ENCODE measurements at places on chromosomes 6 and 20.
A peak's percentile ranks its signal among the peaks of the same experiment; 100 is the strongest.

DNA sequence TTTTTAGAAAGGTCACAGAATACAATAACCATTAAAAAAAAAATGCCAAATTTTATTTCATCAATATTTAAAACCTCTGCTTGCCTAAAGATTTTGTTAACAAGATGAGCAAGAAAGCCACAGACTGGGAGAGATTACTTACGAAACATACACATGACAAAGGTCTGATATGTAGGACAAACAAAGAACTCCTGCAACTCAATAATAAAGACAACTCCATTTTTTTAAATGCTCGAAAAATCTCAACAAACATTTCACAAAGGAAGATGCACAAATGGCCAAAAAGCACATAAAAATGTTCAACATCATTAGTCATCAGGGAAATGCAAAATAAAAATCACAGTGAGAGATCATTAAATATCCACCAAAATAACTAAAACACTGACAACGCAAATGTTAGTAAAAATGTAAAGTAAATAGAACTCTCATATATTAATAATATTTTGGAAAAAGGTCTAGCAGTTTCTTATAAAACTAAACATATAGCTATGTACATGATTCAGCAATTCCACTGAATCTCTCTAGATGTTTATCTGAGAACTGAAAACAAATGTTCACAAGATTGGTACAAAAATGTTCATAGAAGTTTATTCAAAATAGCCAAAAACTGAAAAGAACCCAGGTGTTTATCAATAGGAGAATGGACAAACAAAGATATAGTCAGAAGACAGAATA lies 10.3 kb downstream of the STK38 start:
- H3K27me3 ChIP-seq = no peaks in the 10 kb centered on the region
- H3K4me3 ChIP-seq = no peak overlapping the region
- H3K4me1 ChIP-seq = no peaks in the 10 kb centered on the region
- H3K27ac ChIP-seq = no peak overlapping the region

DNA sequence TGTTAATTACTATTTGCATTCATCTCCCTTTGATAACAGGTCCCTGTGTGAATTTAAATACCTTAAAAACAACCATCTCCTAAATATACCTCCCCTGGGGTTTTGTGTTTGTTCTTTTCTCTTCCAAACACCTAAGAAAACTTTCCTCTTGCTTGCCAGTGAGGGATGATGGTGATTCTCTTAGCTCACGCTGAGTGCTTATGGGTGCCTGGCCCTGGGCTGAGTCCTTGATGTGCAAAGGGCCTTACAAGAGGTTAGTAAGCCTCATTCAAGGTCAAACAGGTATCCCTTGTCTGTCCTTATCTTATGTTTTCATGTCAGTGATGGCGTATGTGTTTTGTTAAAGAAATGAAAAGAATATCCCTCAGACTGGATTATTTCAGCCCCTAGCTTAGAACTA lies 76.3 kb downstream of the SYCP2L start:
- no peak overlapping the region for H3K27ac ChIP-seq
- DNase-seq = no peak
- H3K4me1 ChIP-seq = no peaks in the 10 kb centered on the region
- no peak overlapping the region for H3K4me3 ChIP-seq
- no peaks in the 10 kb centered on the region for H3K27me3 ChIP-seq

- no peak overlapping the region for H3K27ac ChIP-seq
- DNase-seq = no peak
- H3K4me1 ChIP-seq = peaks cover 17% of the 10 kb centered on the region
- no peaks in the 10 kb centered on the region for H3K27me3 ChIP-seq
- no peaks in the 10 kb centered on the region for H3K36me3 ChIP-seq
Observed at GRCh38 chr20:10463622-10464021, 28.5 kb downstream of the SLX4IP start.

- peaks cover 14% of the 10 kb centered on the region for H3K4me1 ChIP-seq
- no peaks in the 10 kb centered on the region for H3K36me3 ChIP-seq
- peak overlapping the region; percentile 60 for H3K27ac ChIP-seq
- no peaks in the 10 kb centered on the region for H3K27me3 ChIP-seq
- no peak for DNase-seq
Observed at GRCh38 chr20:4813863-4814695, 92.4 kb downstream of the PRND start.

GRCh38 chr6:163695414-163695864 lies 280.9 kb downstream of the QKI start:
- no peak for DNase-seq
- H3K36me3 ChIP-seq = no peaks in the 10 kb centered on the region
- H3K4me1 ChIP-seq = no peaks in the 10 kb centered on the region
- H3K4me3 ChIP-seq = no peak overlapping the region
- H3K27me3 ChIP-seq = no peaks in the 10 kb centered on the region

- H3K27me3 ChIP-seq = no peaks in the 10 kb centered on the region
- H3K4me3 ChIP-seq = no peak overlapping the region
- H3K27ac ChIP-seq = no peak overlapping the region
- no peak for DNase-seq
- no peaks in the 10 kb centered on the region for H3K4me1 ChIP-seq
- H3K36me3 ChIP-seq = no peaks in the 10 kb centered on the region
Observed at GRCh38 chr20:61951695-61952533, 113.8 kb downstream of the TAF4 start.

DNA sequence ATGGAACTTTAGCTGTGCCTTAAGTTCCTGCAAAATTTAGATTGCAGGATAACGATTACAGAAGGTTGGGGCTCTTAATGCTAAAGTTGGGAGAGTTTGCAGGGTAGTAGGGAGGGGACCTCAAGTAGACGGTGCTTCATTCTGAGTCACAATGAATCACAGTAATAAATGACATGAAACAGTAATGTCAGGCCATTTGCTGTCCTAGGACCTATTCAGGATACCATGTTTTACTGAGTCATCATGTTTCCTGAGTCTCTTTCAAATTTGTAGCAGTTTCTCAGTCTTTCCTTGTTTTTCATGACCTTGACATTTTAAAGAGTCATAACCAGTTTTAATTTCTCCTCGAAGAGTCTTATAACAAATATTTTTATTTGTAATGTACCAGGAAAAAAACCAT lies 406.9 kb upstream of the MAP3K7 start:
- no peak overlapping the region for H3K4me3 ChIP-seq
- no peak for DNase-seq
- no peaks in the 10 kb centered on the region for H3K4me1 ChIP-seq
- no peak overlapping the region for H3K27ac ChIP-seq
- no peaks in the 10 kb centered on the region for H3K36me3 ChIP-seq

GRCh38 chr20:33843050-33843449 lies 31.9 kb downstream of the CHMP4B start:
- H3K4me3 ChIP-seq = no peak overlapping the region
- no peaks in the 10 kb centered on the region for H3K27me3 ChIP-seq
- peaks cover 18% of the 10 kb centered on the region for H3K4me1 ChIP-seq
- no peak for DNase-seq
- no peaks in the 10 kb centered on the region for H3K36me3 ChIP-seq

- H3K4me3 ChIP-seq = no peak overlapping the region
- H3K27me3 ChIP-seq = no peaks in the 10 kb centered on the region
- no peak overlapping the region for H3K27ac ChIP-seq
Observed at GRCh38 chr6:112173221-112173804, 81.1 kb downstream of the LAMA4 start.

GRCh38 chr6:98116455-98116854 lies 717.9 kb upstream of the POU3F2 start:
- no peak overlapping the region for H3K4me3 ChIP-seq
- no peak overlapping the region for H3K27ac ChIP-seq
- no peak for DNase-seq

GRCh38 chr6:45445749-45446549 lies 68.2 kb upstream of the SUPT3H start:
- peak; percentile 19 for DNase-seq
- peak overlapping the region; percentile 10 for H3K27ac ChIP-seq
- H3K36me3 ChIP-seq = no peaks in the 10 kb centered on the region
- no peaks in the 10 kb centered on the region for H3K27me3 ChIP-seq
- H3K4me3 ChIP-seq = peak overlapping the region; percentile 10

- no peak overlapping the region for H3K27ac ChIP-seq
- H3K36me3 ChIP-seq = no peaks in the 10 kb centered on the region
- H3K27me3 ChIP-seq = no peaks in the 10 kb centered on the region
- no peak for DNase-seq
- H3K4me3 ChIP-seq = no peak overlapping the region
Observed at GRCh38 chr6:51049983-51050877, 231.6 kb downstream of the TFAP2B start.

DNA sequence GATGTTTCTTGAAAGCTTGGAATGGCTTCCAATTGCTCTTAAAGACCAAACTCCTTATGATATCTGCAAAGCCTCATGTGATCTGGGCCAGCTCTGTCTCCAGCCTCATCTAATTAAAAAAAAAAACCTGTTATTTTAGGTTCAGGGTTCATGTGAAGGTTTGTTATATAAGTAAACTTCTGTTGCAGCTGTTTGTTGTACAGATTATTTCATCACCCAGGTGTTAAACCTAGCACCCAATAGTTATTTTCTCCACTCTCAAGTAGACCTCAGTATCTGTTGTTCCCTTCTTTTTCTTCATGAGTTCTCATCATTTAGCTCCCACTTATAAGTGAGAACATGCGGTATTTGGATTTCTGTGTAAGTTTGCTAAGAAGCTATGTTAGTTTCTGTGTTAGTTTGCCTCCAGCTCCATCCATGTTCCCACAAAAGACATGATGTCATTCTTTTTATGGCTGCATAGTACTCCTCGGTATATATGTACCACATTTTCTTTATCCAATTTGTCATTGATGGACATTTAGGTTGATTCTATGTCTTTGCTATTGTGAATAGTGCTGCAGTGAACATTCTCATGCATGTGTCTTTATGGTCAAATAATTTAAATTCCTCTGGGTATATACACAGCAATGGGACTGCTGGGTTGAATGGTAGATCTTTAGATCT lies 30.2 kb upstream of the TFB1M start:
- H3K4me3 ChIP-seq = no peak overlapping the region
- H3K36me3 ChIP-seq = no peaks in the 10 kb centered on the region
- no peaks in the 10 kb centered on the region for H3K27me3 ChIP-seq

DNA sequence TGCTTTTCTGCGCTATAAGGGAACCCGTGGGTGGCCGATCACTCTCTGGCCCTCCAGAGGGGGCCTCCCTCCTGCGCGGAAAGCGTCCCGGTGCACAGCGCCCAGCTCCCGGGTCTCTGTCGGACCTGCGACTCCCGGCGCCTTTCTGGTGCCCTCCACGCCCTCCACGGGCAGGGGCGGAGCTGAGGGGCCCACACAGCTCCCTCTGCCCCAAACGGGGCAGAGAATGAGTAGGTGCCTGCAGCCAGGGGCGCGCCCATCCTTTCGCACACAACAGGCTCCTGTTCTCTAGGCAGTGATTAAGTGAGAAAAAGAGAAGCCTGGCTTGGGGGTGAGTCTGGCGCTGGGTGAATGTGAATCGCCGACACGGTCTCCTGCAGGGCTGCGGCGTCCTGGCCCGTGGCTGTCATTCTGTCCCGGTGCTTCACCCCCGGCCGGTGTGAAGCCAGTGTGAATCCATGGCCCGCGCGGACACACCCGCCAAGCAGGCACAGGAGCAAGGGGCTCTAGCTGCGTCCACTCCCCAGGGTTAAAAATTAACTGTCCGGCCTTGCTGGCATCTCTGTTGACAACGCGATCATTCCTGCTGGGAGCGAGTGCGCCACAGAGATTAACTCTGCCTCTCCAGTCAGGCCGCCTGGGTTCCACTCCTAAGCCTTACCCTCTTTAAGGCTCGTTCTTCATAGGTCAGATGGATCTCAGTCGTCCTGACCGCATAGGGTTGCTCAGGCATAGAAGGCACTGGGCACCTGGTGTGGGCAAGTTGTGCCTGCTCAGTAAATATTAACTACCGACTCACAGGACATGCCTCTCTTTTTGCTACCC lies 88.8 kb downstream of the PCSK2 start:
- DNase-seq = no peak
- H3K4me3 ChIP-seq = no peak overlapping the region
- no peaks in the 10 kb centered on the region for H3K36me3 ChIP-seq
- H3K27ac ChIP-seq = no peak overlapping the region
- no peaks in the 10 kb centered on the region for H3K27me3 ChIP-seq

- no peaks in the 10 kb centered on the region for H3K36me3 ChIP-seq
- H3K4me1 ChIP-seq = peaks cover 25% of the 10 kb centered on the region
- H3K27ac ChIP-seq = no peak overlapping the region
- H3K27me3 ChIP-seq = no peaks in the 10 kb centered on the region
Observed at GRCh38 chr6:106253731-106254130, 71.8 kb downstream of the ATG5 start.

GRCh38 chr6:170128811-170129681 lies 161.8 kb downstream of the DLL1 start:
- H3K27ac ChIP-seq = no peak overlapping the region
- peaks cover 26% of the 10 kb centered on the region for H3K4me1 ChIP-seq
- no peaks in the 10 kb centered on the region for H3K36me3 ChIP-seq
- H3K27me3 ChIP-seq = no peaks in the 10 kb centered on the region
- no peak for DNase-seq

- DNase-seq = no peak
- H3K4me1 ChIP-seq = peaks cover 16% of the 10 kb centered on the region
- H3K27me3 ChIP-seq = no peaks in the 10 kb centered on the region
- no peaks in the 10 kb centered on the region for H3K36me3 ChIP-seq
- H3K4me3 ChIP-seq = no peak overlapping the region
- H3K27ac ChIP-seq = no peak overlapping the region
Observed at GRCh38 chr6:35449287-35449881, 2.8 kb upstream of the FANCE start.

DNA sequence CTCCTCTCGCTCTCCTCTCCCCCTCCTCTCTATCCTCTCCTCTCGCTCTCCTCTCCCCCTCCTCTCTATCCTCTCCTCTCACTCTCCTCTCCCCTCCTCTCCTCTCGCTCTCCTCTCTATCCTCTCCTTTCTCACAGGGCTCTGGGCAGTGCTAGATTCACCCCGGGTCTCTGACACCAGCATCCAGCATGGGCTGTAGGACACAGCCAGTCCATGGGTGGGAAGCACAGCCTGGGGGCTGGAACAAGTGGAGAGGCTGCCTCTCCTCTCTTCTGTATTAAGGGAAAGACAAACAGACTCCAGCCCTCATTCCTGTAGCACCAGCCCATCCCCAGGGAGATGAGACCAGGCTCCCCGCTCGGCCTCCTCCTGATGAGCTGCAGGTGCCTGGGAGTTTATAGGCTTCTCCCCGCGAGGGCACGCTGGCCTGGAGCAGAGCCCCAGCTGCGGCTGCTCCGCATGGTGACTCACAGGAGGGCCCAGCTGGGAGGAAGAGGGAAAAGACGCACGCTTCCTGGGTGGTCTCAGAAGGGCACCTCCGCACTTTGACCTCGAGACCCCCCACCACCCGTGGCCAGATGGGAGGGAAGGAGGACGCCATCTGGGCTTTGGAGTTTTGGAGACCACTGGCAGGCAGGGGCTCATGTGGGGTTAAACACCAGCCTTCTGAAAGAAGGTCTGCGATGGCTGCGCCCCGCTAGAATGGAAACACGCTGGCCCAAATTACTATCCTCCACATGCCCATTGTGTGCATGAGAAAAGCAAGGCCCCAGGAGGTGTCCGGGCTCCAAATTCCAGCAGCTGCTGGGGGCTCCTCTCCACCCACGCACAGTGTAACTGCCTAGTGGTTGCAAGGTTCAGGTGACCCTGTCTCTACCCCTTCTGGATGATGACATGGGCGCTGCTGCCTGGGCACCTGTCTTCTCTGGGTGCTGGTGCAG lies 68.0 kb downstream of the BMP7 start:
- no peak overlapping the region for H3K4me3 ChIP-seq
- DNase-seq = no peak
- H3K4me1 ChIP-seq = no peaks in the 10 kb centered on the region
- H3K36me3 ChIP-seq = no peaks in the 10 kb centered on the region
- H3K27me3 ChIP-seq = no peaks in the 10 kb centered on the region
